ENCODE measurements at places on chromosomes 16 and 17. TPM values are rescaled to one million over a fixed set of nuclear protein-coding genes. Genes with fewer than 3 reads are reported as not detected.

Gene SPNS3
- total RNA-seq, result not detected

Gene PRDM7
- total RNA-seq, result not detected

Gene GPR139
- not detected for total RNA-seq

Gene CBX8
- total RNA-seq, result 18.3 TPM

Gene ARL5C
- not detected for total RNA-seq

Gene HASPIN
- 11.9 TPM for total RNA-seq

Gene PAQR4
- 47.7 TPM for total RNA-seq

Gene FN3K
- total RNA-seq, result 7.2 TPM

Gene AOC3
- total RNA-seq, result 1.5 TPM

Gene MAF
- total RNA-seq, result 0.33 TPM

Gene CDRT15L2
- total RNA-seq, result not detected

Gene SLC16A11
- total RNA-seq, result not detected

Gene EVPLL
- total RNA-seq, result not detected

Gene MYH11
- total RNA-seq, result 0.12 TPM

Gene CA5A
- not detected for total RNA-seq

Gene TBC1D3C
- not detected for total RNA-seq

Gene PPL
- total RNA-seq, result 3.4 TPM

Gene CHST6
- 0.16 TPM for total RNA-seq

Gene SLFN12
- total RNA-seq, result not detected

Gene CDH3
- 0.41 TPM for total RNA-seq

Gene CNTNAP1
- 5.3 TPM for total RNA-seq

Gene MYO1D
- 2.9 TPM for total RNA-seq

Gene NQO1
- total RNA-seq, result 2,386 TPM

Gene KRT16
- total RNA-seq, result 1.1 TPM

Gene GPR179
- total RNA-seq, result not detected

Gene IRF8
- total RNA-seq, result 0.19 TPM

Gene HYDIN
- 0.39 TPM for total RNA-seq
